ENCODE measurements at places on chromosomes 12 and 14.

DNA sequence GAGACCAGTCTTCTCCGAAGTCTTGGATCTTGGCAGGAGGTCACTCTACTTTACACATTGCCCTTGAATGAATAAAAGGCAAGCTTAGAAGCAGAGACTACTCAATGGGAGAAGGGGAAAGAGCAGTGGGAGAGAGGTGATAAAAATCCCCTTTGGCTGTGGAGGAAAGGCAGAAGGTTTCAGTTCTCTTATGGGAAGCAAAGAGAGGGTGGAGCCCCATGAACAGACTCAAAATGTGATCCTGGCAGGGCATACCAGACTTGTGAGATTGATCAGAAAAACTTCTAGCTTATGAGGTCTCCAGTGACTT lies 49.6 kb upstream of the HECTD1 start:
- ATAC-seq, result no peak

DNA sequence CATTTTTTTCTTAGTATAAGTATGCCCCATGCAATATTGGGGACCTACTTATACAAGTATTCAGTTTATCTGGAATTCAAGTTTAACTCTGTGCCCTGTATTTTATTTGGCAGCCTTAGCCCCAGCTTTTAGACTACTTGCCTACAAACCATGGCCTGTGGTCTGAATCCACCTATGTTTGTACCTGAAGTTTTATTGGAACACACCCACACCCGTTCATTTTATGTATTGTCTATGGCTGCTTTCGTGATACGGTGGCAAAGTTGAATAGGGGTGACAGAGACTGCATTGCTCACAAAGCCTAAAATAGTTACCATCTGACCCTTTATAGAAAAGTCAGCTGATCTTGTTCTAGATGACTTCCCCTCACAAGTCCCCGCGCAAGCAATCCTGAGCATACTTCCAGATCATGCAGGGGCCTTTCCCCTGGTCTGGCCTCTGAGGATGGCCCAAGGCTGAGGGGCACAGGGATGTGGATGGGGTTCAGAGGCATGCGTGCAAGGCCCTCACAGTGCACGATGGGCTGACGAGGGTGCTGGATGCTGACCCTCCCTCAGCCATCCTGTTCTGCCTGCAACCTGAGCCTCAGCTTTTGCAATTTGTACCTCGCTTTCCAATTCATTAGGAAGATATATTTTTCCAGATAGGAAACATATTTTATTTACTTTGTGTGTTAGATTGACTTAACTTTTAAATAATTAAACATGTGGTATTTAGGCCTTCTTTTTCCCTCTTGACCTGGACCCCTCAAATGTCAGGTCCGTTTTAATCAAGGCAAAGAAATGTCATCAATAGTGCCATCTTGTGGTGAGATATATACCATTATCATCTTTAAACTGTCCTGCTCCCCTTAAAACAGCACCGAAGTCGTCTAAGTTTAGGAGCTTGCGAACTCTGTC lies 527.3 kb upstream of the CCDC196 start:
- no peak for ATAC-seq

GRCh38 chr12:113073586-113073985 lies 17.1 kb downstream of the DTX1 start:
- ATAC-seq, result no peak

GRCh38 chr12:47947341-47947740 lies 16.1 kb upstream of the TMEM106C start:
- ATAC-seq, result no peak

DNA sequence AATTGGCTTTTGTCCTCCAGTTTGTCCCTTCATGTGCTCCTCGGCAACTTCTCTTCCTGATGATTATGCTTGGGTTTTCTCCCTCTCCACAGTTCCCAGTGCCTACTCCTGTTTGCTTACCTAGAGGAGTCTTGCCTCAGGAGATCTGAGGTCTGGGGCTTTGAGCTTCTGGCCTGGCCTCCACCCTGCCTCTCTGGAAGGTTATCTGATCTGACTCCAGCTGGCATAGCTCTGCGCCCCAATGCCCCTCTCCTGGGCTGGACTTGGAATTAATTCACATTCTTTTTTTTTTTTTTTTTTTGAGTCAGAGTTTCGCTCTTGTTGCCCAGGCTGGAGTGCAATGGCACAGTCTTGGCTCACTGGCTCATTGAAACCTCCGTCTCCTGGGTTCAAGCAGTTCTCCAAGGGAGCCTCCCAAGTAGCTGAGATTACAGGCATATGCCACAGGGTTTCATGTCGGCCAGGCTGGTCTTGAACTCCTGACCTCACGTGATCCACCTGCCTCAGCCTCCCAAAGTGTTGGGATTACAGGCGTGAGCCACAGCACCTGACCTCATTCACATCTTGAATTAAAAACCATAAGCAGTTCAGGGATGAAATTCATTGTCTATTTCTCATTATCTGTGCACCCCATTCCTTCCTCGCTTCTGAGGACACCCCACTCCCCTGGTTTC lies 33.5 kb downstream of the CFL2 start:
- ATAC-seq, result no peak

DNA sequence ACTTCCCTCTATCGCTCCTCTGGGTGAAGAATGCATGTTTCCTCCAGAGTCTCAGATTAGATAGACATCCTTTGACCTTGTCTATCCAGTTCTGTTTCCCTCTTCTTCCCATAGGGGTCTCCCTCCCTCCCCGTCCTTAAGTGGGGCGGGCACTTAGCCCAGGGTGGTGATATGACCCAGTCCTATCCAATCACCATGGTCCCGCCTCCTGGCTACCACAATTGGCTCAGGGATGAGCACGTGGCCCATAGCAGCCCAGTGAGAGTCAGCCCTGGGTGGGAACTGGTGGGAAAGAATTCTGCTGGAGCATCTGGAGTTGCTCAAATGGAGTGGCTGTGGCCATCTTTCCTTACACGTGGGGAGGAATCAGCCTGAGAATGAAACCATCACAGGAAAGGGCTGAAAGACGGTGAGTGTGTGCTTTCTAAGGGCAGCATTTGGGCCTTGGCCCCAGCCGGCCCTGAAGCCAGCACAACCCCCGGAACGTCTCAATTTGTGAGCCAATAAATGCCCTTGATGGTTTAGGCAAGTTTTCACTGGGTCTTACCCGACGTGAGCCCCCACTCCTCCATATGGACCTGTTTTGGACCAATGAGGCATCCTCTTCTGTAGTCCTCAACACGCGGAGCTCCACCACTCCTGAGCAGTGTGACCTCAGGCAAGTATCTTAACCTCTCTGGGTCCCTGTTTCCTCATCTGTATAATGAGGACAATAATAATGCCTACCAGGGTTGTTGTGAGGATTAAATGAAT lies 14.4 kb upstream of the MLXIP start:
- peak; percentile 64 for ATAC-seq

- no peak for ATAC-seq
Measured at GRCh38 chr14:78319406-78319805, 149.2 kb downstream of the NRXN3 start.

DNA sequence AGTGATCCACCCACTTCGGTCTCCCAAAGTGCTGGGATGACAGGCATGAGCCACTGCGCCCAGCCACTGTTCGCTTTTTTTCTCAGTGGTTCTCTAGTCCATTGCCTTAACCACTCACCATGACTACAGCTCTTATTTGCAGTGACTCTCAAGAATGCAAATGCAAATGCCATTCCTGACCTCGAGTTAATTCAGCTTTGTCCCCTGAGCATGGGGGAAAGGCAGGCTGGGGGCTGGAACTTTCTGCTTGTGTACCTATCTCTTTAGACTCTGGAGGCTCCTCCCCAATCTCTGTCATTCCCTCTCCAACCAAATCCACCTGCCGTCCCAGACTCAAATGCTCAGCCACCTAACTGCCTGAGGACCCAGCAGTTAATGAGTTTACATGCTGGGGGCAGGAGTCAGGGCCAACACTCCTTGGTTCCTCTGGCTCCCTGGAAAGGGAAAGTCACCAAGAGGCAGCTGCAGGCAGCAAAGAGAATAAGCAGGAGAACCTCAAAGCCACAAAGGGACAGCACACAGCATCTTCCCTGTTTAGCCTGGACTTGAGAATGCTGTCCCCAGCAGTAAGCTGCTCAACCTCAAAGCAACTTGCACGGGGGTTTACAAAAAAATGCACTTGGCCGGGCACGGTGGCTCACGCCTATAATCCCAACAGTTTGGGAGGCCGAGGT lies 5.3 kb upstream of the HNF1A start:
- no peak for ATAC-seq
